CD4-positive, alpha-beta T cell treated with Interleukin-12 subunit alpha and Interleukin-12 subunit beta, for 1 hour (primary cell): ENCODE measurements at places on chromosomes 11 and 22.

- DNase-seq = no peak
These were observed 142.2 kb upstream of the SESN3 start for GRCh38 chr11:95373241-95373640.

DNA sequence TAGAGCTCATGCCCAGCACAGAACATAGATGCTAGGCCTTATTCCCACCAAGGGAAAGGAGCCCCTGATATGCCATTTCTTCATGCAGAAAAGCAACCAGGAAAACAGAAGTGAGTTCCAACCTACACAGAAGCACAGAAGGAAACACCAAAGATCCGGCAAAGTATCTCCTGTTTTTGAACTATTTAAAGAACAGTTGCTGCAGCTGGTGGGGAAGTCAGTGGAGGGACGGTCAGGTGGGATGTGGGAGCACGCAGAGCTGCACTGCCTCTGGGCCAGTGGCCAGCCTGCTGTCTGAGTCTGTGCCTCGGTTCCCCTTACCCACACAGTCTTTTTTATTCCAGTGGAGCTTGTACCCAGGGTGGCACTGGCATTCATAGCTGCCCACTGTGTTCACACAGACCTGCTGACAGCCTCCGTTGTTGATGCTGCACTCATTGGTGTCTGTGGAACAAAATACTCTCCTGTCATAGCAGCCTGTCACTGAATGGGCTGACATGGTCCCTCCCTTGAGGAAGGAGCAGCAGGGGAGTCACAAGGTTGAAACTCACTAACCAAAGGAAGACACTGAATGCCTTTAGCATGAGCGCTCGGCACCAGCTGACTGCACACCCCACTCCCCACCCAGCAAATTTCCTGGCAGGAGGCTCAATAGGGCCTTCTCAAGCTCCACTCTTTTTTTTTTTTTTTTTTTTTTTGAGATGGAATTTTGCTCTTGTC lies 37.9 kb downstream of the SCUBE2 start:
- no peak for DNase-seq

GRCh38 chr11:45577752-45578151 lies 87.7 kb downstream of the CHST1 start:
- no peak for DNase-seq

GRCh38 chr22:48896766-48897644 lies 930.7 kb downstream of the BRD1 start:
- no peak for DNase-seq

DNA sequence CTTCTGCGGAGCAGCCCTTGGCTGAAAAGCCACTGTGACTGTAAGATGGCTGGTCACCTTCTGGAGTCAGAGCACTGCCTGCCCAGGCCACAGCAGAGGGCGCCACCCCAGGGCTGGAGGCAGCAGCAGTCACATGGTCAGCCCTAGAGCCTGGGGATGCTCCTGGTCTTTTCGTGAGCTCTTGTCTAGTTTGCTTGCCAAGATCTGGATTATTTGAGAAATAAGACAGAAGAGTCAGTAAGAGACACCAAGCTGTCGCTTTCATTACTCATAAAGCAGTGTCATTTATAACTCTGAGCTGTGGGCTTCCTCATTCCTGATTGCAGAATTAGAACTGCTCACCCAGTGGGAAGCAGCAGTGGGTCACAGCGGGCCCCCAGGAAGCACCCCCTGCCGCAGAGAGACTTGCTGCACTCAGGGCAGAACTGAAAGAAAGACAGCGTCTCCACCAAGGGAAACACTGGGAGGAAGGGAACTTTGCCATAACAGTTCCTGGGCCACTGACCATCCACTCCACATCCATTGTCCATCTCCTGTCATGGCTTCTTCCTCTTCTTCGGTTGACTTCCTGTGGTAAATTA lies 56.7 kb downstream of the PPP6R2 start:
- DNase-seq = peak; percentile 18

DNA sequence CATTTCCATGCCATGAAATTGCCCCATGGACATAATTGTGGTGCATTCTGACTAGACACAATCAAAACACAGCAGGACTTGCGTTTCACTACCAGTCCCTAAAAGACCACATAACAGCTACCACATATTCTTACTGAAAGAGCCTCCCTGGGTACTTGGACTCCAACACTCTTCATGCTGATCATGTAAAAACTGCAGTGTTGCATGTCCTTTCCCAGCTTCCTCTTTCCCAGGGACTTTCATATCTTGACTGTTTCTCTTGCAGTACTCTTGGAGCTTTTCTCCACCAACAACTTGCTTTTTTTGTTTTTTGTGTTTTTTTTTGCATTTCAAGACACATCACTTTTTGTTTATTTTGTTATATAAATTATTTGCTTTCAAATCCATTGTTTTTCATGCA lies 22.9 kb downstream of the MS4A6E start:
- no peak for DNase-seq

DNA sequence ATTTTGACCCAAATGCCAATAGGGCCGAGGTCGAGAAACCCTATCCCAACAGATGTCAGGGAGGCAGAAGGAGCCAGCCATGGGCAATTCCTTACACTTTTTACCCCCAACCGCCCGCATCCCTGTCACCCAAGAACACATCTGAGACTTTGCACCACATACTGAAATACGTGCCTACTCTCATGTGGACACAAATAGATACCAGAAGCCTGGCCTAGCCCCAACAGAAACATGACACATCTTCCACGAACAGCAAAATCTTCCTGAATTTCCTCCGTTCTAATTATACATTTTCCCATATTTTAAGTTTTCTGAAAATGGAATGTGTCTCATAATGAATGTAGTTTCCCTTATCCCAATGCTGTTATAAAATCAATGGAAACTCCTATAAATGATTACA lies 64.7 kb downstream of the SLC1A2 start:
- DNase-seq = no peak

- DNase-seq = no peak
These were observed 11.8 kb upstream of the THY1 start for GRCh38 chr11:119434591-119435330.

- no peak for DNase-seq
These were observed 59.5 kb upstream of the SCUBE2 start for GRCh38 chr11:9150926-9151325.

GRCh38 chr11:113313601-113314000 lies 782 bp upstream of the TTC12 start:
- DNase-seq = no peak

DNA sequence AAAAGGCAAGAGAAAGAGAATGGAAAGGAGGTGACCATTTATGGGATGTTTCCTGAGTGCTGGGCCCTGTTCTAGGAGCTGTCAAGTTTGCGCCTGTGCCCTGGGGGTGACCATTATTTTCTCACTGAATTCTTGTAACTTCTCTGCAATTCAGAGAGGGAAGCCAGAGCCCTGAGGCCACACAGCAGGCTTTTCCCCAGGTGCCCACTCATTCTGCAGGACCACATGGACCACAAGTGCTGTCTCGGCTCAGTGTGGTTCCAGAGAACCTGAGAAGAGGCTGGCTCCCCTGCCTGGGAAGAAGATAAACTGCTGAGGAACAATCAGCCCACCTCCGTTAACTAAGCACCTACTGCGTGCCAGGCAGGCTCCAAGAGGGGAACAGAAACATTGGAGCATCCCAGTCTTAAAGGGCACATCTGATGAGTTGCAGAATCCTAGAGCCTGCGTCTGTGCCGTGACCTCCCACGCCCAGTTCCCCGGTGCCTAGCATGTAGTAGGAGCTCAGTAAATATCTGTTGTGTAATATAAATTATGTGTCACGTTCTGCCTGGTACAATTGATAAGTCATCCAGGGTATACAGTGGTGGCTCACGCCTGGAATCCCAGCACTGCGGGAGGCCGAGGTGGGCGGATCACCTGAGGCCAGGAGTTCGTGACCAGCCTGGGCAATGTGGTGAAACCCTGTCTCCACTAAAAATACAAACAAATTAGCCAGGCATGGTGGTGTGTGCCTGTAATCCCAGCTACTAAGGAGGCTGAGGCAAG lies 31.6 kb upstream of the CRYBB3 start:
- no peak for DNase-seq

- no peak for DNase-seq
These were observed 117.8 kb downstream of the NTM start for GRCh38 chr11:131488238-131488637.

DNA sequence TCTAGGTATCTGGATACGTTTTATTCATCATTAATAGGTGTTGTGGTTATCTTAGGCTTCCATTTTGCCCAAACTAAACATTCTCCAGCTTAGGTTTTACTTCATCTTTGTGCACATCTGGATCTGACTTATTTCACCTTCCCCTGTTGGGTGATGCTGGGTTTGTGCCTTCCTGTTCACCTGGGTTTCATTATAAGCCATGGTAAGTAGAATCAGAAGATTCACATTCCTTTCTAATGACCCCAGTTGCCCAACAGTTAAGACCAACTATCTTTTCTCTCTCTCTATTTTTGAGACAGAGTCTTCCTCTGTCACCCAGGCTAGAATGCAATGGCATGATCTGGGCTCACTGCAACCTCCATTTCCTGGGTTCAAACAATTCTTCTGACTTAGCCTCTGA lies 44.6 kb downstream of the LMO2 start:
- no peak for DNase-seq

GRCh38 chr11:65066805-65067291 lies 8.5 kb upstream of the NAALADL1 start:
- no peak for DNase-seq

GRCh38 chr11:131808470-131808869 lies 438.1 kb downstream of the NTM start:
- no peak for DNase-seq

- no peak for DNase-seq
These were observed 229.7 kb upstream of the LARGE1 start for GRCh38 chr22:34150023-34150422.
